GM04504 (cell line): ENCODE measurements at places on chromosomes 2 and 18.
A peak's percentile ranks its signal among the peaks of the same experiment; 100 is the strongest.

- no peak for DNase-seq
Observed at GRCh38 chr2:219598308-219599078, 836 bp downstream of the STK11IP start.

DNA sequence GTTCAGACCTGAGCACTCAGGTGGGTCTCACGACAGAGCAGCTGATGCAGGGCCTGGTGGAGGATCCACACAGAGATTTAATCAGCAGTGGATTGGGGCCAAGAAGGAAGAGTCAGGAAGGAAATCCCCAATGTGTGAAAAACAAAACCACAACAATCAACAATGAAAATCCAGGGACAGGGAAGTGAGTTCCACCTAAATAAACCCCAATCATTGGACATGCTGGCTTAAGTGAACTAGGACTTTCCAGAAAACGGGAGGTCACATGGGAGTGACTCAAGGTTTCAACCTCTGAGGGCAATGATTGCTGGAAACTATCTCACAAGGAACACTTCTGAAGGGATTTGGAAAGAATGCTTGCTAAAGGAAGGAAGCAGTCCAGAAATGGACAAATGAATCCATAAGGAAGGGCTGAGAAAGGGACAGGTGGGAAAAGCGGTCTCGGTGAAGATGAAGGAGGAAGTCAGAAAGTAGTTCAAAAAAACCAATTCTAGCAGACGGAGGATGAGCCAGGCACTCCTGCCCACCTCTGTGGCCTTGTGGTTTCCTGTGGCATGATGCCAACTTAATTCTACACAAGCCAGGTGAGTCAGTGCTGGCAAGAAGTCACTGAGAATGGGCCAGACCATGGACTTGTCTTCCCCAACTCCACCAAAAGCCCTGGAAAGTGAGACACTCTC lies 15.4 kb upstream of the XDH start:
- DNase-seq, result no peak

- DNase-seq, result no peak
Observed at GRCh38 chr2:46177461-46178089, 119.6 kb upstream of the EPAS1 start.

- no peak for DNase-seq
Observed at GRCh38 chr2:12076810-12077209, 330.4 kb downstream of the LPIN1 start.

DNA sequence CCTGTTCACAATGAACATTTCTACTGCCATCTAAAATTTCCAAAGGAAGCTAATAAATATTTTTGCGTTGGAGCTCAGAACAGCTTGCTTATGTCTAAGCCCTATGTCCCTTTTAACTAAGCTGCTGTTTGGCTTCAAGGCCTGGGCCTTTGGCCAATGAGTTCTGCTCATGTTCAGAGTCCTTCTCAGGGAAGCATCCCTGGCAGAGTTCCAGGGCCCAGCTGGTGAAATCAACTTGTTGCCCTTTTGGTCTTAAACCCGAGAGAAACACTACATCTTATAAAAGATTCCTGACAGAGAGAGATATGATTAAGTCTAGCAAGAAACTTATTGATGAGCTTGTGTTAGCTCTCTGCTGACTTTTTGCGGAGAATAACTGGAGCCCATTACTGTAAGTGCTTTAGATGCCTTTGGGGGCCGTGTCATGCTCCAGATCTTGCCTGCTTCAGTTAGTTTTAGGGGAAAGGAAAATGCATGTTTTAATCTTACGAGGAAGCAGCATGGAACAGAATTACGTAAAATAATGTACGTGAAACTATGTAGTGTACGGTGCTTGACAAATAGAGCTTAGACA lies 102.5 kb upstream of the NOSTRIN start:
- peak; percentile 45 for DNase-seq

GRCh38 chr2:98472132-98472650 lies 27.5 kb downstream of the INPP4A start:
- DNase-seq, result no peak

GRCh38 chr2:11406267-11406957 lies 59.5 kb downstream of the E2F6 start:
- no peak for DNase-seq

- DNase-seq, result peak; percentile 54
Observed at GRCh38 chr2:209525834-209526281, 102.0 kb downstream of the MAP2 start.

DNA sequence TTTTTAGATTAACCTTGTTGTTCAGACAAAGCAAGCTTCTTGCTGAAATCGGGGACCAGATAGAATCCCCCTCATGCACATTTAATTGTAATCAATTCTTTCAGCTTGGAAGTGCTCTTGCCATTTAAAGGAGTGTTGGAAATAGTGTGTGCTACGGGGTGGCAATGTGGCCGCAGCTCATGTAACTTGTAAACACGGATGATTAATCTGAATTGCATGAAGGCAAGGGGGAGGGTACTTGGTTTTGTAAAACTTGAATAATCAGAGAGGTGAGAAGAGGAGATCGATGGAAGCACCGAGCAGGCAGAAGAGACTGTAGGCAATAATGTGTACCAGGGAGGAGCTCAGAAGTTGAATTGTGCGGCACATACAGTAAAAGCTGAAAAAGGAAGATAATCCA lies 273.5 kb downstream of the PTGR3 start:
- DNase-seq, result no peak

GRCh38 chr2:161136696-161137324 lies 23.4 kb upstream of the TANK start:
- no peak for DNase-seq

GRCh38 chr18:11064727-11065460 lies 84.5 kb downstream of the PIEZO2 start:
- no peak for DNase-seq

GRCh38 chr18:11066038-11066437 lies 83.3 kb downstream of the PIEZO2 start:
- DNase-seq, result no peak

DNA sequence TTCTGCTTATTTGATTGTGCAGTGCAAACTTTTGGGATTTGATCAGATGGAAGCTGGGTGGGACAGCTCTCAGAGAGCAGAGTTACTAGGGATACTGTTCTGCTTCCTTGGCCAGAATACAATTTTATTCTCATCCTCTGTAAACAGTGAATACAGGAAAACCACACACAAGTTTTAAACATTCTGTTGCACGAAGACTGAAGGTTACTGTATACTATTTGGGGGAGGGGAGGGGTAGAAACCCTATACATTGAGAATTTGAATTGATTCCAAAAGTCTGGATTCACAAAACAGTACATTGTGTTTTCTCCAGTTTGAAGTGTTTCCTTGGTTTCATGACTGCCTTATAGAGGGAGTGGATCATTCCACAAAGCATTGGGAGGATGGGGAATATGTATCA lies 149.9 kb downstream of the SETBP1 start:
- no peak for DNase-seq

DNA sequence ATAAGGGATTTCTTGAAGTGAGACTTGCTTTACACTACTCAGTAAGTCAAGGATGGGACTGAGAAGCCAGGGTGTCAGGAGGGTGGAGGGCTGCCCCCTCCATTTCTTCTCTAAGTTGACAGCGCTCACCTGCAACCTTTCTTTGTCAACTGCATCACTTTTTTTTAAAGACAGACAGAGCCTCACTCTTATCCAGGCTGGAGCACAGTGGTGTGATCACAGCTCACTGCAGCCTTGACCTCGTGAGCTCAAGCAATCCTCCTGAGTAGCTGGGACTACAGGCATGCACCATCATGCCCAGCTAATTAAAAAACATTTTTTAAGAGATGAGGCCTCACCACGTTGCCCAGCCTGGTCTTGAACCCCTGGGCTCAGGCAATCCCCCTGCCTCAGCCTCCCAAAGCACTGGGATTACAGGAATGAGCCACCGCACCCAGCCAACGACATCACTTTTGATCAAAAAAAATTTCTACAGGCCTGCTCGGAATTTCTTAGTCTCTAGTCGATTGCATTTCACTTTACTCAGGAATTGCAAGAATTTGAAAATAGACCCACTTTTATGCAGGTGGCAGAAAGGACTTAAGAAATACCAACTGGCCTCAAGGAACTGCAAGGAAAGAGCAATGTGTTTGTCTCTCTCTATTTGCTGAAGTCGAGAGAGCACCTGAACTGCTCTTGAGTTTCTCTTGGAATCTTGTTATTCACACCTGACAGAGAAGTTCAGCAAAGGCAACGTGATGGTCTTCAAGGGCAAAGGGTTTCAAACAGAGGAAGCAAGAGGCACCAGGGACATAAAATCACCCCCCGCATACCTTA lies 101.4 kb downstream of the MYOM1 start:
- no peak for DNase-seq

GRCh38 chr2:80328159-80328571 lies 23.6 kb upstream of the LRRTM1 start:
- DNase-seq, result no peak

DNA sequence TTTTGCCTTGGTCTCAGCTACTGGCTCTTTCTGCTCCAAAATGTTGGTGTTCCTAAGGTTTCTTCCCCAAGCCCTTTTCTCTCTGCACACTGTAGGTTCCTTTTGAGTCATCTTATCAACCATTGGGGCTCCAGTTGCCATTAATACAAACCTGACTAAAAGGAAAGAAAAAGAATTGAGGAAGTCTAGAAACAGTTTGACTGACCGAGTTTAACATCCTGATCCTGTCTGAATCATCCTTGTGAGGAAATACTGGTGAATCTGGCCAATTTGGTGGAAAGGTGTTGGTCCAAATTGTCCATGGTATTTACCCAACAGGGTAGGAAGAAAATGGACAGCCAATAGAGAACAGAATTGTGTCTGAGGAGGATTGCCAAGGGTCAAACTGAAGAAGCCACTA lies 38.3 kb downstream of the CRYGD start:
- DNase-seq, result no peak

DNA sequence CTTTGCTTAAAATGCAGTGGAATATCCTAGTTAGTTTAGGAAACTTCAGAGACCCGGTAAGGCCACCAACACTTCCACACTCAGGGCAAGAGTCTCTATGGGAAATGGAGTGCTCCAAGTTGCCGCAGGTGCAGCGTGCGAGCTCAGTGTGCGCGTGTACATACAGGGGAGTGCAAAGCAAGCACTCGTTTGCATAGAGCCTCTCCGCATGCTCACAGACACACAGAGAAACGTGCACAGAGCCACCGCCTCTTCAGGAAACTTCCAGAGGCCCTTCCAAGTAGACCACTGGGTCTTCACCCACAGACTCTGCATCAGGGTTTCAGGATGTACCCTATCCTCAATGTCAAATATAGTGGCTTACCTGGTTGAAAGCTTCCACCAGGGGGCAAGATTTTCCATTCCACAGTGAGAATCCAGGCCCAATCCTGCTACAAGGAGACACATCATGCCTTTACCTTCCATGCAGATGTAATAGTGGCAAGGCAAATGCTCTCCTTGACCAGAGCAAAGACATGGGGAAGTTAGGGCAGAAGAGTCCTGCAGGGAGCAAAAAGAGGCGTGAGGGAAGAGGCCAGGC lies 513.0 kb upstream of the MYT1L start:
- DNase-seq, result no peak

DNA sequence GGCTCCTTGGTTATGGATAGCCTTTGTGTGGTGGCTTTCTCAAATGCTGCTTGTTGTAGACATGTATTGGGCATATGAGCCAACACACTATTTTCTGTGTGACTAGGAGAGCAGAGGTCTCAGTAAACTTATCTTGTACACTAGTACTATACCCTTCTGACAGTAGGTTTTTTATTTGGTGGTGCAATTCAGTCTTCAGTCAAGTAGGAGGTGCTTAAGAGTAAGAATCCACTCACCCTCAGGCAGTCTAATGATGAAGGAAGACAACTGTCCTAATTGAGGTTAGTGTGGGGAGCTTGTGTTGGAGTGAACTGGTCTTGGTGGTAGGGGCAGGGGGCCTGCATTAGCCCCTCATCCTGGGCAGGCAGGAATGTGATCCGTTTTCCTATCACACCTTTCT lies 164.0 kb downstream of the SLC4A10 start:
- no peak for DNase-seq

GRCh38 chr2:275466-275865 lies 10.7 kb downstream of the ACP1 start:
- DNase-seq, result no peak

DNA sequence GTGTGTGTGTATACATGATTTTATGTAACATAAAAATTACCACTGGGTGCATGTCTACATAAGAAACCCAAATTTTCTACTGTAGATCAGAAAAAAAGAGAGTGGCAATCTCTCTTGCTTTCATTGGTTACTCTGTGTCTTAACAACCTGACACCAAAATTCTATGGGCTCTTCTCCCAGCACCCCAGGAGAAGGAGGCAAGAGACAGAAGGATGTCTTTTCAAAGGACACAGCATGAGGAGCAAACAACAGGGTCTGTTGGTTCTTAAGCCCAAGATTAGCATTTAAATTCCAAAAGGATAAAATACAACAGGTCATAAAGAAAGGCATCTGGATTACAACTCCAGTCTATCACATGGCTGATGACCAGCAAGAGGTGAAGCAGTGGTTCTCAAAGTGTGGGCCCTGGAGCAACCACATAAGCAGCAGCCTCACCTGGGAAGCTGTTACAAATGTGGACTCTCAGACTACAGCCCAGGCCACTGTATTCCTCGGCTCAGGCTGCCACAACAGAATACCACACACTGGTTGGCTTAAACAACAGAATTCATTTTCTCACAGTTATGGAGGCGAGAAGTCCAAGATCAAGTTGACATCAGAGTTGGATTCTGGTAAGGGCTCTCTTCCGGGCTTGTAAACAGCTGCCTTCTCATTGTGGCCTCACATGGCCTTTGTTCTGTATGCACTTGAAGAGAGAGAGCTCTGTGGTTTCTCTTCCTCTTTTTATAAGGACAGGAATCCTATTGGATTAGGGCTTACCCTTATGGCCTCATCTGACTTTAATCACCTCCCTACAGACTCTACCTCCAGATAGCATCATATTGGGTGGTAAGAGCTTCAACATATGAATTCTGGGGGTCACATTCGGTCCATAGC lies 79.8 kb upstream of the RNF152 start:
- no peak for DNase-seq

DNA sequence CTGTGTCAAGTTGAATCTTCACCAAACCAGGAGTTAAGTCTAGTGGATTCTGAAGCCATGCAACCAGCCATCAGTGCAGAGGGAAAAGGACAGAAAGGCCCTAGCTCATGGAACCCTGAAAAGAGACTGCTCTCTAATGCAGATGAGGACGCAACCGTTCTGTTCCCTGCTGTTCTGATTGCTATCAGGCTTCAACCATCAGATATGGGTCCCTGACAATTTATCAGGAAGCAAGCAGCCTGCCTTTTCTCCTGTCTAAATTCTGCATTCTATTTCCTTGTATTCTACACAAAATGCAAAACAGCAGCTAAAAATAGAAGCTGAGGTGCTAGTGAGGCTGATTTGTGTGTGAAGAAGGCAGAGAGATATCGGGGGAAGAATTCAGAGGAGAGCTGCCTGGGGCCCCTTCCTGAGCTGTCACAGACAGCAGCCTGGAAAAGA lies 68.4 kb upstream of the RTN4 start:
- DNase-seq, result no peak

- no peak for DNase-seq
Observed at GRCh38 chr2:140601342-140601741, 1529.5 kb downstream of the LRP1B start.

DNA sequence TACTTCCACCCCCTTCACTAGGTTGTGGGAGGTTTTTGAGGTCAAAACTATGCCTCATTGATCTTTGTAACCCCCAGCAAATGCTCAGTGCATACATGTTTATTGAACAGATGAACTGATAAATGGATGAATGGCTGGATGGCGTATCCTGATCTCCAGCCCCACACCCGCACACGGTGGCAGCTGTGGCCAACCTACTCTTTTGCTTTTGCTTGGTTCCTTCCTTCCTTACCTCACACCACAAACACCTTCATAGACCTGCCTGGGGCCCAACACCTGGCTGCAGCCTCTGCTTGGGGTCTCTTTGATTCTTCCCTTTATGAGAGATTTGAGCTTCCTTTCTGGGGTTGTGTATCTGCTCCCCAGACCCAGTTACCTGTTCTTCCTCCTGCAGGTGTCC lies 25.9 kb downstream of the SPP2 start:
- DNase-seq, result no peak
